ENCODE measurements at places on chromosomes 12 and 14.

DNA sequence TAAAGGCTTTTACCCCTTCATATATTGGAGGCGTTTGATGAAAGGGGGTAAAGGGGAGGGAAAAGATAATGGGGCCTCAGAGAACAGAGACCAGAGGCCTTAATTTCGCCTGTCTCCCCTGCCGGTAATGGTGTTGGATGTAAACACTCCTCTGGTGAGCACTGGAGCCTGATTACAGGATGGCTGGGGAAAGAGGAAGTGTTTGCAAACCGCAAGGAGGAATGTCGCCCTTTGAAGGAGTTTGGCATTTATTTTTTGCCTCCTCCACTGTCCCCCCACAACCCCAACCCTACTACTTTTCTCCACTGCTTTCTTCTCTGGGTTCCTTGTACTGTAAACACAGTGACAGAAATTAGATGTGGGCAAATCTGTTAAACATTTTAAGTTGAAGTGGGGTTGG, 211.9 kb upstream of the TBX3 start:
- DNase-seq, result no peak

GRCh38 chr12:32312049-32312670, 87.2 kb upstream of the FGD4 start:
- peak; percentile 75 for DNase-seq

DNA sequence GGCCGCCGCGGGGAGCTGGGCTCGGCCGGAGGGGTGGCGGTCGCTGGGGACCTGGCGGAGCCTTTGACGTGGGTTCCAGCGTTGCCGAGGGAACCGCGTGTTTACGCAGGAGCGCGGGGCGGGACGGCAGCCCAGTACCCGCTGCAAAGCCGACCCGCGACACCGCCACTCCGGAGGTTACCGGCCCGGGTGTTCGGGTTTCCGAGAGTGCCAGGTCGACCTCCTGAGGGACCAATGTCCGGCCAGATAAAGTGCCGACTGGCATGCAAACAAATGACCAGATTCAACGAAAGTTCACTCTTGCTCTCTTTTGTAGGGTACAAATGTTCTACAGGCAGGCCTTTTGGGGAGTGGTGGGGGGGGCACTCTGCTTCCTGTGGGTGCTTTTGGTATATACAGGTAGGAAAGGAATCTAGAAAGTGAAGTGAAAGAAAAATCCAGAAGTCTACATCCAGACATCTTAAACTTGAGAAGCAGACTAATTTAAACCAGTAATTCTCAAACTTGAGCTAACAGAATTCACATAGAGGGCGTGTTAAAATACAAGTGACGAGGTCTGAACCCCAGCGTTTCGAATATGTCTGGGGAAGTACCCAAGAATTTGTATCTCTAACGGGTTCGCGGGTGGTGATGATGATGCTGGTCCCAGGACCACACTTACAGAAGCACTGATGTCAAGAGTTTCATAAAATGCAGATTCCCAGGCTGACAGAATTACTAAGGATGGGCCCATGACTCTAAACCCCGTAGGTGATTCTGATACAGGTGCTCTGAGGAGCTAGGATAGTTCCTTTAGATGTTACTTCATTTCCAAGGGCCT, at the start of gene GPR135:
GPR135 (minus strand) TSS at position 65 of the 820 bp plus-strand sequence. CDS start 154 bp downstream, outside the sequence.
- DNase-seq, result peak; percentile 69

DNA sequence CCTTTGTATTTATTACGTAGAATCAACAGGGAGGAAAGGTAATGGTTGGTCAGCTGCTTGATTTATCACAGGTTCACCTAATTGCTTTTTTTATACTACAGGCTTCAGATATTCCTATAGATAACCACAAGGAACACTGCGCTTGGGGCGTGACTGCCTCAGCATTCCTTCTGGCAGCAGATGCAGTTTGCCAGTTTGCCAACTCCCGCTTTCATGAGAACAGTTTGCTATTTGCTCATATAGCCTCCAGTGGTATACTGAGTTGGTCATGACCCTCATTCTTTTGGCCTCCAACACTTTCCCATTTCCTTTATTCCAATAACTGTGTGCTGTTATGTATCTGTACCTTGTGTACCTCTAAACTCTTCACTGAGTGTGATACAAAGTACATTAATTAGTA, 38.6 kb upstream of the ACSM4 start:
- no peak for DNase-seq
